ENCODE measurements at places on chromosomes 5 and 9.

GRCh38 chr9:93183131-93183662 lies 742 bp upstream of the WNK2 start:
- no peak for DNase-seq

GRCh38 chr5:51326844-51327243 lies 56.4 kb upstream of the ISL1 start:
- DNase-seq: no peak

- no peak for DNase-seq
These were observed 21.3 kb upstream of the RNF145 start for GRCh38 chr5:159230657-159231056.

- no peak for DNase-seq
These were observed 202.1 kb downstream of the FBXL7 start for GRCh38 chr5:15702102-15702501.

DNA sequence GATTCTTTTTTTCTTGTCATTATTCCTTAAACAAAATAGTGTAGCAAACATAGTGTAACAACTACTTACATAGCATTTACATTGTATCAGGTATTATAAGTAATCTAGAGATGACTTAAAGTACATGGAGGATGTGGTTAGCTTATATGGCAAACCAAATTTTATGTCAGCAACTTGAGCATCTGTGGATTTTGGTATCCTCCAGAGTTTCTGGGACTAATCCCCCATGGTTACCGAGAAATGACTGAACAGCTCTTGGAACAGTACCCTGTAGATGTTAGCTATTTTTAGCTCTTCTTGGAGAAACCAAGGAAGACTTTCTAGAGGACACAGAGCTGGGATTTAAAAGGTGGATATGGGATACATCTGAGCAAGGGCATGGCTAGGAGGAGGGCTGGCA lies 157.6 kb upstream of the KLF4 start:
- DNase-seq: no peak

- no peak for DNase-seq
These were observed 44.6 kb upstream of the ZSWIM6 start for GRCh38 chr5:61287474-61287873.
